ENCODE measurements at places on chromosomes 16 and 17. TPM values are rescaled to one million over a fixed set of nuclear protein-coding genes. Genes with fewer than 3 reads are reported as not detected.

Gene CTRB2
- not detected for total RNA-seq

Gene KRTAP16-1
- total RNA-seq = not detected

Gene NLRC5
- 19.6 TPM for total RNA-seq

Gene SLC9A5
- 3.7 TPM for total RNA-seq

Gene ARL5C
- total RNA-seq = not detected

Gene C17orf107
- 1.1 TPM for total RNA-seq

Gene HLF
- not detected for total RNA-seq
